Activated T-helper 1 cell treated with anti-CD3 and anti-CD28 coated beads, Interleukin-12 subunit alpha, Interleukin-12 subunit beta, Interleukin-2, Interleukin-4 antibody, amounts not matched to agents 30 ng/mL and 10 ng/mL and 1 ng/mL, durations not matched to agents 14 hours and 24 hours and 36 hours (primary cell): ENCODE measurements at places on chromosomes 16 and 17. TPM values are rescaled to one million over a fixed set of nuclear protein-coding genes. Genes with fewer than 3 reads are reported as not detected.

DNA sequence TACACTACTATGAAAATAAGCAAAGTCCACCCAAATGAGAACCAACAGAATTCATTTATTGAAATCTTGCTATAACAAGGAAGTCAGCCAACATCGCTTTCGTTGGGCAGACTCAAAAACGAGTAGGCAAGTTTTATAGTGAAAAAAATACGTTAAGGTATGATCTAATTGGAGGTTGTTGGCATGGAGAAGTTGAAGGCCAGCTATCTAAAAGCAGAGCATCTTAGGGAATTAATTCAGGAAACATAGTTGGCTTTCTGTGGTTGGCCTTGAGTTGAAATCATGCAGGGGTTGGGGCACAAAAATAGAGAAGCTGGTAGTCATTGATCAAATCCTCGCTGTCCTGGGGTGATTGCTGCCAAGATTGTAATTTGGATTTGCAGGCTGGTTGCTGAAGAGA lies 118.3 kb downstream of the PPM1E start:
- DNase-seq, result no peak

The FBXO39 gene
- total RNA-seq, result 0.29 TPM in 1 of 2 replicates, not detected in the other

The TUBB3 gene
- total RNA-seq, result 2.0 and 2.6 TPM in 2 replicates

DNA sequence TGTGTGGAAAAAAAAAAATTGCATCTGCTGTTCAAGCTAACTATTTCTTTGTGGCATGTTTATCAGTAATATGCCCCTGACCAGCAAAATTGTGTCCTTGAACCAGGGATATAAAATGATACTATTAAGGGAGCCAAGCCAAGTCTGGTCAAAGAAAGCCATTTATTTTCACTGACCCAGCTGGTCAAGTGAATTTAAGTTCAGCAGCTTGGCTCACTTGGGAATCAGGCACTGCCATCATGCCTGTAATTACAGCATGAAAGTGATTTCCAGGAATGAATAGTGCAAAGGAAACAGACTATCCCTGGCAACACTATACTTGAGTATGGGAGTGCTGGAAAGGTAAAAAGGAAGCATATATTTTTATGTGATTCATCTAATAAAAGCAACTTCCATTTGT lies 934.6 kb upstream of the CDH8 start:
- no peak for DNase-seq

DNA sequence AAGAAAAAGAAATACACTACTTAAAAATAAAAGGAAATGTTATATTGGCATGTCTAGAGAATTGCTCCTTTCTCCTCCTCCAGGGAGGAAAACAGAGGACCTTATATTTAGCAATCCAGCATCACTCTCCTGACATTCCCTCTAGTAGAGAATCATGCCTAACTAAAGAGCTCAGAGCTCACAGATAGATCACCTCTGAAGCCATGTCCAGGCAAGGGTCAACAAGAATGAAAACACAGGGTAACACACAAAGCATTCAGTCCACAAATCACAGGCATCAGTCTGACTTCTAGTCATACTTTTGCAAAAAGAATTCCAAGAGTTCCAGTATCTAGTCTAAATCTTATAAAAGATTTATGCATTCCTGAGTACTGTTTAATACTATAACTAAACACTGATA lies 4.4 kb upstream of the HASPIN start:
- no peak for DNase-seq

The GJD3 gene
- 0.44 and 0.56 TPM in 2 replicates for total RNA-seq

GRCh38 chr17:19470530-19471261 lies 59.7 kb downstream of the RNF112 start:
- no peak for DNase-seq

The TEKT1 gene
- not detected in 2 replicates for total RNA-seq

The NPIPB9 gene
- total RNA-seq, result 2.4 and 5.3 TPM in 2 replicates

- no peak for DNase-seq
Observed at GRCh38 chr17:81121841-81122733, 43.2 kb upstream of the PVALEF start.

The PTX4 gene
- 0.20 TPM in 1 of 2 replicates, not detected in the other for total RNA-seq

DNA sequence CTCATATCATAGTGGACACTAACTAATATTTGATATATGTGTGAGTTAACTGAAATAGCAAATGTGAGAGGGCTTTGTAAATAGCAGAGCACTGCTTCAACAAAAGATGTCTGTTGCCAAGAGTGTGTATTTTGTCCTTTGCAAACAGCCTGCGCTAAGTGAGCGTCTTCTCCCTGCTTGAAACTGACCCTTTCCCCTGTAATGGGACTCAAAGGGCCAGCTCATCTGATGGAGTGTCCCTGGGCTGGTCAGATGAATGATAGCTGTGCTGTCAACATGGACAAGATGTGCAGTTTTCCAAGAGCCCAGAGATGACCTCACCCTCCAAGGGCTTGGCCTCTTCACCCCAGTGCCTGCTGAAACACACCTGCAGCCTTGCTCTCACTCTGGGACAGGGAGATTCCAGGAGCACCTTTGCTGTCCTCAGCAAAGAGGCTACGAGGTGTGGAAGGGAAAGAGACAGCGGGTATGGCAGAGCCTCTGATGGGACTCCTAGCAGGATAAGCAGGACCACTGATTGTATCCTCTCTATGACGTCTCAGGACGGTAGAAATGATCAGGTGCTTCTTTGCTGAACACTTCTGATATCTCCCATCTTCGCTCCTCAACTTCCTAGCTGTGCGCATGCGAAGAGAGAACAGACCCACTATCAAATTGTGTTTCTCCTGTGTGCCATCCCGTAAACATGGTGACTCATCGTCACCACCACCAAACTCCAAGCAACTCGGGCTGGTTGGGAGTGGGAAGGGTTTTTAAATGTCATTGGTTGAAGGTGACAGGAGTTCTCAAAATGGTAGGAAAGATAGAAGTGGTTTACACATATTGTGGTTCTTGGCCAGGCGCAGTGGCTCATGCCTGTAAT lies 35.8 kb upstream of the TBX2 start:
- DNase-seq, result no peak

DNA sequence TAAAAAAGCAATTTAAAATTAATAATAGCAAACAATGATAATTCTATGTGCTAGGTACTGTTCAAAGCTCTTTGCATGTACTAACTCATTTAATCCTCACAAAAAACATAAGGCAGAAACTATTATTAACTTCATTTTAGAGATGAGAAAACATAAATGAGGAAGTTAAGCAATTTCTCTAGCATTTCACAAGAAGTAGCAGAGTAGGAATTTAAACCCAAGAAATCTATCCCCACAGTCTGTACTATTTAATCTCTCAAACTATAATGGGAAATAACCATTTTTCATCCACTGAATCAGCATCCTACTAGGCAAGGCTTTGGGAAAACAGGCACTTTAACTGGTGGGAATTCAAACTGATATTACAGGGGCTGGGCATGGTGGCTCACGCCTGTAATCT lies 42.2 kb upstream of the INTS2 start:
- no peak for DNase-seq

The OR1A1 gene
- total RNA-seq, result not detected in 2 replicates

- DNase-seq, result no peak
Observed at GRCh38 chr17:65219124-65219523, 82.0 kb downstream of the RGS9 start.

GRCh38 chr16:57304169-57305061 lies 19.9 kb upstream of the PLLP start:
- DNase-seq, result no peak

GRCh38 chr16:55435387-55435786 lies 43.6 kb upstream of the MMP2 start:
- no peak for DNase-seq

DNA sequence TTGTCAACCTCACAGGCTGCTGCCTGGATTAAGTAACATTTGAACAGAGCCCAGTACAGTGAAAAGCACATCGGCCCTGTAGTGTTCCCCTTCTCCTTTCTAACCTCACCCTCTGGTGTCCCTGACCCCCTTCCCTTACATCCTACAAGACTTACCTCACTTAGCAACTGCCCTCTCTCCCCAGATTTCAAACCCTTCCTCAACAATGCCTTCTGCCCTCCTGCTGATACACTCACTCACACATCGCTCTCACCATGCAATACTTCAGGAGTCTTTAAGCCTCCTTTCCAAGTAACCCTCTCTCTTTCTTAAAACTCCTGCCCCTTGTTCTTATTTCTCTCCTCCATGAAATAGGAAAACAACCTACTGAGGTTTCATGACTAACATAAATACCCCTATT lies 17.8 kb downstream of the ZZEF1 start:
- no peak for DNase-seq
